ENCODE measurements at places on chromosomes 5 and 9.
A peak's percentile ranks its signal among the peaks of the same experiment; 100 is the strongest.

GRCh38 chr5:69492923-69493395 lies 369 bp downstream of the OCLN start:
- DNase-seq: no peak

DNA sequence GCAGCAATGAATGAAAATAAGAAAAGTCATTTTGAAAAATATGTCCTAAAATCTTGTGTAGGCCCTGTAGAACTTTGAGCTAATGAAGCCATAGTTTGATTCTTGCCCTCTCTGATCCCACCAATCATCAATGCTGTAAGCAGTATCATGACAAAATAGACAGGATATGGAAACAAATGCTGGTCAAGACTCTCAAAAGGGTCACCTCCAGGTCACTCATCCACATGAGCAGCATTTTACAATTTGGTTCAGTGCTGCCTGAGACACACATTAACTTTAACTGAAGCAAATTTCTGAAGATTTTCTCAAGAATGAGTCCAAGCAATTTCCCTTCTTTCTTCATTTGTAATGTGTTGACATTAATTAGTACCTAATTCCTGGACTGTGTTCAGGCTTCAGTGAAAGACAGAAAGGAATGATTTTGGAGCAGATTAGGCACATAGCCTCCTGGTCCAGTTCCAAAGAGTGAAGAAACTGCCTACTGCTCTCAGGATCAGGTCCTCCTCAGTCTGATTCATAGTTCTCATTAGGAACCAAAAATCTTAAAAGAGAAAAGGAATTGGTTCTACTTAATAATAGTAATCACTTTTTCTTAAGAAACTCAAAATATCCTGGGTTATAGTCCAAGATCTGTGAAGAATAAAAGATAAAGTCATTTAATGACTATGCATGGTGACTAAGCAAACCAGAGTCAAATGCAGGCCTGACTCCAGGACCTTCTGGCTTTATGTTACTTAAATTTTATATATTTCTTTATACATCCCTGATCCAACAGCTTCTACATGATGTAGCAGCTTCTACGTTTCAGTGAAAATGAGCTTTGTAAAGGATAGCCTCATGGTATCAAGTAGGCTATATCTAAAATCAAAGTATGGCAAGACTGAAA lies 192.1 kb upstream of the RGMB start:
- no peak for DNase-seq

DNA sequence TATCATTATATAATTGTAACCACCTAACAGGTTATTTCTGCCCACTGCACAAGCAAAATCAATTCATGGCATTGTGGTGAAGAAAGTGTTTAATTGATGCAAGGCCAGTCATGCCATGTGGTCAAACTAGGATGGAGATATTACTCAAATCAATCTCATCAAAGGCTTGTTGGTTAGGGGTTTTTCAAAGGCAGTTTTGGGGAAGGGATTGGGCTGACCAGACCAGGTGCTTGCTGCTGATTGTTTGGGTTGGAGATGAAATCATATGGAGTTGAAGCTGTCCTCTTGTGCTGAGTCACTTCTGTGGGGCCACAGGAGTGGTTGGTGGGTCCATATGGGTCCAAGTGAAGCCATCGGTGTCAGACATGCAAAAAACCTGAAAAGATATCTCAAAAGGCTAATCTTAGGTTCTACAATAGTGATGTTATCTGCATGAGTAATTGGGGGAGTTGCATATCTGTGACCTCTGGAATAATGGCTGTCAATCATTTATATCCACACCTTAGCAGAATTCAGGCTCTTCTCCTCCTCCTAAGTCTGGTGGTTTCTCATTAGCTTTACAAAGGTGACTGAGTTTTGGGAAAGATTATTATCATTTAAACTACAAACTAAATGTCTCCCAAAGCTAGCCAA lies 44.9 kb downstream of the HMGCS1 start:
- no peak for DNase-seq

- no peak for DNase-seq
Observed at GRCh38 chr5:111502956-111503355, 9.4 kb downstream of the STARD4 start.

DNA sequence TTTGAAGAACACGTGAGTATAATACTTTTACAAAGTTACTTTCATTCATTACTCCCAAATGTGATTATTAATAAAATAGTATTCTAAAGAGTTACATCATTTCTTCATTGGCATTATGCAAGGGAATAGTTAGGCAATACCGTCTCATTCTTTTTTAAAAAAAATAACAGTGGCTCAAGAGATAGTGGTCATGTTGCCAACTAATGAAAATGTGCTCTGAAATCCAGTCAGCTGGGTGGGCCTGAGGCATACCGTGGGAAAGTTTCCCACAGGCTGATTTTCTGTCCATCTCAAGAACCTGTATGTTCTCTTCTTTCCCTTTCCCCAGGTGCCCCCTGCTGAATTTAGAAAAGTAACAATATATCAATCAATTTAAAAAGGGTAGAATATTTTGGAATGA lies 40.8 kb upstream of the ROPN1L start:
- no peak for DNase-seq

DNA sequence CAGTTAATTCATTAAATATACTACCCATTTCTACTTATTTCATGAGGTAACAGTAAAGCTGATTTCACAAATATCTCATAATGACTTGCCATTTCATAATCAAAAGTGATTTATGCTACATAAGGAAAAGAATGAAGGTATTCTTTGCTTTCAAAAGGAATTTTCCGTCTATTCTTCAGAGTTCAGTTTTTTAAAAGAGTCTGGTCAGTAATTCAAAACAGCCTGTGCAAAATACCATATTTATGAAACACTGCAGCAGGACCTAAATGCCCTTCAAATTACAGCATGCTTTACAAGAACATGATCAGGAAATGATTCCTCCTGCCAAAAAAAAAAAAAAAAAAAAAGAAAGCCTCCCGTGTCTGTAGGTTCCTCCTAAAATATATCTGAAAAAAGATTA lies 154.7 kb downstream of the KIAA0825 start:
- no peak for DNase-seq

GRCh38 chr5:82164977-82165713 lies 113.0 kb downstream of the RPS23 start:
- peak; percentile 53 for DNase-seq

DNA sequence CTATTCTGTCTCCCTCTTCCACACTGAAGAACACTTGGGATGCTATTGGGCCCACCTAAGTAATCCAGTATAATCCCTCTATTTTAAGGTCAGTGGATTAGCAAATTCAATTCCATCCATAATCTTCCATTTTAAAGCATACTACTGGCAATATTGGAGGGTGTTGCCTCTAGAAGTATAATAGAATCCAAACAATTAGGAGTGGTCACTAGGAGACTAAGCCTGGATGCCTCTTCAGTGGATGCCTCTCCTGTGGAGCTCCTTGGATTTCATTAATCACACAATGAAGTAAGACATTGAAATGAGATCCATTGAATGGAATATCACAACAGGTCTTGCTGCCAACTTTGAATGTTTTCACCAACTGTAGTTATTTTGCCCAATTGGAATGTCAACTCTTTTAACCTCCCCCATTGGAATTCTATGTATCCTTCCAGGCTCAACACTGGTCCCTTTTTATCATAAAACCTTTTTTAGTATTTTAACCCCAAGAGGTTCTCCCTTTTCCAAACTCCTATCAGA lies 311.6 kb downstream of the PLK2 start:
- no peak for DNase-seq

DNA sequence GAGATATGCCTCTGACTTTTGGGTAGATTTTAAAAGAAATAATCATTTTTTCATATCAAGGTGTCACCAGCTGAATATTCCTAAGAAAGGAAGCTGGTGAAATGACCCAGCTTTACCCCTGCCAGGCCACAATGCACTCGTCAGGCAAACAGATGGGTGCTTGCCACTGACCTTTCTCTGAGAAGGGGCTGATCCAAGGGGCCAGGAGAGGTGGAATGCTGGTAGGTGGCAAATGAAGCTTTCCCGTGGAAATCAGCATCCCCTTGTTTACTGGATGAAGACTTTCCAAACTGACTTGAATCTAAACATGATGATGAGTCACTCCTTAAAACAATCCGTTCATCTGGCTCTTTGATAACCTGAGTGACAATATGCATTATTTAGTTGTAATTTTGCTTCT lies 44.3 kb upstream of the PLPP6 start:
- no peak for DNase-seq

GRCh38 chr5:163565931-163566608 lies 60.7 kb downstream of the MAT2B start:
- peak; percentile 33 for DNase-seq

DNA sequence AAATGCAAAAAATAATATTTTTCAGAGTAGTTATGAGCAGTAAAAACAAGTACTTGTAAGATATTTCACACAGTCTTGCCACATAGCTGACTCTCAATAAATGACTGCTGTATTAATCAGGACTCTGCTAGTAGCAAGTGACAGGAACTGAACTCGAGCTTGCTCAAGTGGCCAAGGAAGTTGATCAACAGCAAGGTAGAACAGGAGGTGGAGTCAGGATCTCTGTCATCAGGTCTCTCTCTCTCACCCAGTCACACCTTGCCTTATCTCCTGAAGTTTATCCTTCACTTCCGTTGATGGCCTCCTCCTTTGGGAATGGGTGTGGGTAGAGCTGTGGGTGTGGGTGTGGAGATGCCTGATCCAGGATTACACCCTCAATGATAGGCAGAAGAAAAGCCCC lies 107.0 kb downstream of the GPBP1 start:
- DNase-seq: no peak

DNA sequence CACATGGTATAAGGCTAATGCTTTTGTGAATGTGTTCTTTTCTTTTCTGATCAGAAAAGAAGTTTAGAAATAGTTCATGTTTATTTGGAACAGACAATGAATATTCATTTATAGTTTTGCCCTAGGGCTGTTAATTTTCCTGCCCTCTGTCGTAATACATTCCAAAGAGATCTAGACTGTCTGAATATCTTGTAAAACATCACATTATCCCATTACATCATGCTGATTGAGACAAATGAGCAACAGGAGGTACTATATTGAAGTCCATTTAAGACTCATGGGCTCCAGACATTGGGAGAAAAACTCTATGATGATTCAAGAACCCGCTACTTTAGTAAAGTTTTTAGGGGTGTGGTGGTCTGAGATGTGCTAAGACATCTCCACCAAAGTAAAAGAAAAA lies 121.2 kb upstream of the MAP1B start:
- no peak for DNase-seq

GRCh38 chr5:150195736-150196485 lies 6.0 kb downstream of the SLC6A7 start:
- no peak for DNase-seq

GRCh38 chr9:111456529-111456928 lies 27.7 kb downstream of the ECPAS start:
- DNase-seq: no peak

GRCh38 chr9:132577119-132577518 lies 5.3 kb upstream of the BARHL1 start:
- no peak for DNase-seq

DNA sequence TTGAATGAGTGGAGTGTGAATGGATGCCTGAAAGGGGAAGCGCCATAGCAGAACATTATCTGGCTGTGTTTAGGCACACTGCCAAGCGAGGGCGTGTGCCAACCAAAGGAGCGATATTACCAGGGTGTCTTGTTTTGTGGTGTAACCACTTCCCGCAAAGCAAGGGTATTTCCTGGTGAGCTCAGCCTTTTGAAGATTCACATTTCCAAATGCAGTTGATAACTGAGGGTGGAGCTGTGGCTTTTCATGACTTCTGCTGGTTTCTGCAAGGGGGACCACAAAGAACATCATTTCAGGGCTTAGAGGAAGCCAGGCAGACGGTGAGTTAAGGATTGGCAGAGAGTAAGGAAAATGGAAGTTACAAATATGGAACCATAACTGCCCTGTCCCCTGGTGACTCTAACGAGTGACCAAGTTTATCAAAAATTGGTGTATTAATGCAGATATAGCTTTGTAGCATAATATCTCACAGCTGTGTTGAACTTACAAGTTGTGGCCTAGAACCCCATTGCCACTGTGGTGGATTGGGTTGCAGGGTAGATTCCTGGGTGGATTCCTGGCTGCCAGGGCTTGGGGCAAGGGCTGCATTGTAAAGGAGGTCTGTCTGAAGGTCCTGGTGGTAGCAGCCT lies 71.4 kb downstream of the RALGPS1 start:
- peak; percentile 52 for DNase-seq

DNA sequence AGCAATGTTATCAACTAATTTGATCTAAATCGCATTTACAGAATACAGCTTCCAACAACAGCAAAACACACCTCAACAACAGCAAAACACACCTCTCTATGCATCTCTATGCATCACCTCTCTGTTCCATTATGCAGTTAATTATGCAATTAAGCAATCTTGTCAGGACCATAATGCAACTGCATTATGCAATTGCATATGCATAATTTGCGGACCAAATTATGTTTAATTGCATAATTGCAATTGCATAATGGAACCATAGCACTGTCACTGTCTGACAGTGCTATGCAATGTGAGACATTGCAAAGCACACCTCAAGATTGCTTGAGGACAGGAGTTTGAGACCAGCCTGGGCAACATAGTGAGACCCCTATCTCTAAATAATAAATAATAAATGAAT lies 80.4 kb upstream of the PRSS3 start:
- no peak for DNase-seq

GRCh38 chr5:36066001-36066539 lies 612 bp downstream of the UGT3A2 start:
- no peak for DNase-seq

DNA sequence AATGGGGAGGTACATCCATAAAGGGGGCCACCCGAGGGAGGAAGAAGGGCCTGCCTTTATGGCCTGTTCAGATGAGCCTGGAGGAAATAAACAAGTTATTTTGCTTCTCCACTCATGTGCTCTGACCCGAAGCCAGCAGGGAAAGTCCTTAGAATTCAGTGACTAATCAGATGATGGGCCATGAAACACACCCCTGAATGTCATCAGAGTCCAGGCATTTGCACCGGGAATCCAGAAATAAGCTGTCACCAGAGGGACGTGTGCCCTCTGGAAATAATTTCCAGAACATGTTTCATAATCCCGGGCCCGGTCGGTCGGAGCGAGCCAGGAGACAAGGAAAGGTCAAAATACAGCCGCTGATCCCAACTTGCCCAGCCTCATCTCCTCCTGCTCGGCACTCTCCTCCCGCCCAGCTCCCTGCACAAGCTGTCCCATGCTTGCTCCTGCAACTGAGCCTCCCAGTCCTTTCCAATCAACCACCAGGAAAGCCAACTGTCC lies 73.6 kb upstream of the ZNF622 start:
- no peak for DNase-seq

Measured in left hindlimb (tissue), 1 donor.